ENCODE measurements at places on chromosomes 3 and 15. TPM values are rescaled to one million over a fixed set of nuclear protein-coding genes. Genes with fewer than 3 reads are reported as not detected.
A peak's percentile ranks its signal among the peaks of the same experiment; 100 is the strongest.

The CEP19 gene
- 11.2 TPM for polyA plus RNA-seq

The RRP9 gene
- 18.6 TPM for polyA plus RNA-seq

The SST gene
- polyA plus RNA-seq = 317 TPM

The NOX5 gene
- 0.22 TPM for polyA plus RNA-seq

- no peak for DNase-seq
These were observed 132.4 kb upstream of the LPP start for GRCh38 chr3:188021502-188022040.

- DNase-seq = no peak
These were observed 35.9 kb upstream of the CHD2 start for GRCh38 chr15:92864127-92864814.

- DNase-seq = no peak
These were observed 9.1 kb downstream of the CCR4 start for GRCh38 chr3:32960404-32961170.

GRCh38 chr15:57927091-57927631, 138.3 kb downstream of the ALDH1A2 start:
- DNase-seq = no peak

DNA sequence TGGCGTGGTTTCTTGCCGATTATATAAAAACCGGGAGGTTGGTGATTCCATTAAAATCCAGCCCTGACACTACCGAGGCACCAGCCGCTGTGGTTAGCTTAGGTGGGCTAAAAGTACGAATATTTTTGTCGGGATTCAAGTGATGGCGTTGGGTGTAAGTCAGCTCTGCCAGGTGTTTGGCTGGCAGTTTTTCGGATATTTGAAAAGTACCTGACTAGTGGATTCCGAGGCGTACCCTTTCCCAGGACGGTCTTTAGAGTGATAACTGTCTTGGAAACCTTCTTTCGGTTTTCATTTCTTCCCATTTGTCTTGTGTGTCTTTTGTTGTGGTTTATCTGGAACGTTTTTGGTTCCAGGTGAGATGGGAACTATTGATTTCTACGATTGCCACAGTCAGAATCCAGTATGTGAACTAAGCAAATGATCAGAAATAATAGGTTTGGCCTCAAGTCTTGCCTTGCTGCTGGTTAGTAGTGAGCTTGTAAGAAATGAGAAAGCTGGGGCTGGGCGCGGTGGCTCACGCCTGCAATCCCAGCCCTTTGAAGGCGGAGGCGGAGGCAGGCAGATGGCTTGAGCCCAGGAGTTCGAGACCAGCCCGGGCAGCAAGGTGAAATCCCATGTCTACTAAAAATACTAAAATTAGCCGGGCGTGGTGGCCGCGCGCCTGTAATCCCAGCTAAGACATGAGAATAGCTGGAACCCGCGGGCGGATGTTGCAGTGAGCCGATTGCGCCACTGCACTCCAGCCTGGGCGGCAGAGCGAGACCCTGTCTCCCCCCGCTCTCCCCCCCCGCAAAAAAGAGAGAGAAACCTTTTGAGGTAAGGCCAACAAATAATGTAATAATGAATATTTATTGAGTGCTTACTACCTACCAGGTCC, 1.4 kb downstream of the FYTTD1 start:
- no peak for DNase-seq

DNA sequence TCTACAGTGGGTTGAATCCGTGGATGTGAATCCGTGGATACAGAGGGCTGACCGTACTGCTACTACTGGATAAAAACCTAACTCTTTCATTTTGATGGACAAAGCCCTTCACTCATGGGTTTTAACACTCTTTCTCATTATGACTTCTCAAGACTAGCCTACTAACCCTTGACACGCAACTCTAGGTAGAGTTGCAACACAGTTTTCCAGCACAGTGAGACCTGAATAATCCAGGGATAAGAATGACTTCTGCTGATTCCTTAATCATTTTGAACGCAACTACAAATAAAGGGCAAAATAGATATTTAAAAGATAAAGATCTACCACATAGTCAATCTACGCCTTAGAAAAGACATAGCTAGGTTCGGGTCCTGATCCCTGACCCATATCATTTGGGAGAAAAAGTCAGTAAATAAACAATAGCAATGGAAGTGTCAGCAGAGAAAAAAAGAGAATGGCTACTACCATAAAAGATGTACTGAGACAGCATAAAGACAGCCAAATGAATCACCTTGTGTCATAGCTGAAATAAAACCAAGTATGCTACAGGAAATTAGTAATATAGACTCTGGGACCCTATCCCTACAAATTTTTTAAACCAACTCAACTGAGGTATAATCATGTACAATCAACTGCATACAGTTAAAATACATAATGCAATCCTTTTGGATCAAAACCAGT, 87.6 kb downstream of the DPH6 start:
- DNase-seq = no peak

- no peak for DNase-seq
These were observed 55.6 kb upstream of the ABHD10 start for GRCh38 chr3:111923095-111923771.

DNA sequence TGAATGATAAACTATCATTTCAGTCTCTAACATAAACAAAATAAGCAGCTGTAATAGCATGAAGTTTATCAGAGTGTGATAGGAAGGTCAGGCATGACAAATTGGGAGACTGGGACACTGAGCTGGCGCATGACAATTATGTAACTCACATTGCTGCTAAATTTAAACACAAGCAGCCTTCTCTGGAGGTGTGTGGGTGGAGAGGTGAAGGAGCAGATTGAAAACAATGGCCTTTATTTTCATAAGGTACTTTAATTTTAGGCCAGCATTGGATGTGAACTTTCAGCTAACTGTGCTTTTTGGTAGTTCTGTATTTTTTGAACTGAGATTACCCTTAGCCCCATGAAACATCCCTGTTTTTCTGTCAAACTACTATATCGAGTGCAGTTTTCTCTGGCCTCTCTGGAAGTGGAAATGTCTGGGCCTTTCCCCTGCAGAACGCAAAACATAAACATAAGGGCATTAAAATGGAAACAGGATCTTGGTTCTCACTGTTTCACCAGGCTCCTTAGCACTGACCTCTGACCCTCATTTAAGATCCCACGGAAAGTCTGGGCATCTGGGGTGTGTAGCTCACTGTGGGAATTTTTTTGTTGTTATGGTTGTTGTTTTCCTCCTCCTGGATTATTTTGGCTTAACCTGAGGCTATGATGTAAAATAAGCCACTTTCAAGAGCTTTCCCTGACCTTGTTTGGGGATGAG, 160.1 kb upstream of the DPH6 start:
- DNase-seq = no peak

DNA sequence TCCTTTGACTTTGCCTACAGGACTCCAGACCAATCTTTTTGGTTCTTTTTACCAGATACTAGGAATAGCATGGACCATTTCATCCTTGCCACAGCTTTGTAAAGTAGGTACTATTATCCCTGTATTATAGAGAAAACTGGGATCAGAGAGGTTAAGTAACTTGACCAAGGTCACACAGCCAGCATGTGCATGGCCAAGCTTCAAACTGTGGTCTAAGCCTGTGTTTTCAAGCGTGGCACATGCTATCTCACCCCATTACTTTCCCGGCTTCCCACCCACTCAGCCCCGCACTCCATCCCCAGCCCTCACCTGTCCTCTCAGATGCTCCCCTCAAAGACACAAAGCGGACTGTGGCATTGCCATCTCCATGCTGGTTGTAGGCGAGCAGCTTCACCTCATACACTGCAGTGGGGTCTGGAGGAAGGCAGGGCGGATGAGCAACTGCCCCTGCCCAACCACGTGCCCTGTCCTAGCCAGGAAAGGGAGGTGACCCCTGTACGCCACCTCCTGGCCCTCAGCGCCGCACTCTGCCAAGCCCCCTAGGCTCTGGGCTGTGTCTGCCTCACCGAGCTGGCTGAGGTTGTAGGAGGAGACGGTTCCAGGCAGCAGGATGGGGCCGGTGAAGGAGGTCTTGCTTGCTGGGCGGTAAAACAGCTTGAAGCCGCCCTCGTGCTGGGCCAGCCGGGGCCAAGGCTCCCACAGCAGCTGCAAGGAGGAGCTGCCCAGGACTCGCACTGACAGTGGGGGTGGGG, 25.7 kb downstream of the RNU5B-1 start:
- DNase-seq = no peak

GRCh38 chr3:105885256-105885655, 16.4 kb upstream of the CBLB start:
- DNase-seq = no peak

DNA sequence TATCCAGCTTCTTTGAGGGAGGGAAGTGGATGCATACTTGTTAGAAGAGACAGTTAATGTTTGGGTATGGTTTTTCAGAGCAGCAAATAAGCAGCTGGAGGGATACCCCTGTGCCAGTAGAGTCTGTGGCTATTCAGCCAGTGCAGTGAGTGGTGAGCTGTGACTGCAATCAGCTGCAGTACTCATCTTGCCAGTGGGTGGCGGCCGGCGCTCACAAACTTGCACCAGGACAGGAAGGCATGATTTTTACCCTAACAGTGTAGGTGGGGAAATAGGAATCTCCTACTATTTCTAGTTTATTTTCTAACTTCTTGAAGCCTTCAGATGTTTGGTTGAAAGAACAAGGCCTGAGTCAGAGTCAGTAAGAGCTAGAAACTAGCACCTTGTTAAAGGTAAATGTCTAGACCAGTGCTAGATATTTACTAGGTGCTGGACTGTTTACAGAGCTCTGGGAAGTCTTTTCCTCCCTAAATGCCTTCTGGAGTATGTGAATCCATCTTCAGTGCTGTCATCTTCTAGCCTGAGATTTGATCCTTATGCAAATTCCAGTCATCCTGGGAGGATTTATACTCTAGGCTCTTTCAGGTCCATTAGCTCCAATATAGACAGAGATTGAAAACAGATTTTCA, 23.6 kb downstream of the TIMP4 start:
- DNase-seq = no peak

- no peak for DNase-seq
These were observed 64.4 kb downstream of the GTPBP8 start for GRCh38 chr3:113055201-113055600.

- no peak for DNase-seq
These were observed 7.0 kb downstream of the SEMA6D start for GRCh38 chr15:47724346-47724745.

DNA sequence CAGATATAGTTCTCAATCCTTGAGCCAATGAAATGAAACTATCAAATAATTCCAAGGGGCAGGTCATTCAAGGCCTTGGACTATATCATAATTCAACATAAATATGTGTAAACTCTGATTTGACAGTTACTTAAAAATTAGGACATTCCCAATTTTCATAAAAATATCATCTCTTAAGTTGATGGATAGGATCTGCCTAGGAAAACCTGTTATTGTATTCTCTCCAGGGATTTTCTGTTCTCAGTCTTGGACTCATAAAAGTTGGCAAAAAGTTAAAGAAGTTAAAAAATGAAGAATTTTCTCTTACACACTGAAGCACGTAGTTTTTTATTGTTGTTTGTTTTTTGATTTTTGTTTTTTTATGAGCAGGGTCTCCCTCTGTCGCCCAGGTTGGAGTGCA, 109.0 kb downstream of the TP63 start:
- no peak for DNase-seq

- DNase-seq = no peak
These were observed 27.0 kb downstream of the PSTPIP1 start for GRCh38 chr15:77021803-77022381.

DNA sequence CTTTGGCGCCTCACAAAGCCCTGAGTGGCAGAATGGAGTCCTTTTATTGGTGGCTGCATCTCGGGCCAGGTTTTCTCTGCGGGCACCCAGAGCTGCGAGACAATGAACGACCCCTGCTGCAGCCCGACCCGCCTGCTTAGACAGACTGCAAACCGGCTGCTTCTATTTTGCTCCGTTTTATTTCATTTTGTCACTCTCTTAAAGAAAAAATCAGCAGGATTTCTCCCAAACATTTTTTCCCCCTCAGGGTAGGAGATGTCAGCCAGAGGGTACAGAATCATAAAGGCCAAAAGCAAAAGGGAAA, 64.8 kb downstream of the OXNAD1 start:
- DNase-seq = no peak

DNA sequence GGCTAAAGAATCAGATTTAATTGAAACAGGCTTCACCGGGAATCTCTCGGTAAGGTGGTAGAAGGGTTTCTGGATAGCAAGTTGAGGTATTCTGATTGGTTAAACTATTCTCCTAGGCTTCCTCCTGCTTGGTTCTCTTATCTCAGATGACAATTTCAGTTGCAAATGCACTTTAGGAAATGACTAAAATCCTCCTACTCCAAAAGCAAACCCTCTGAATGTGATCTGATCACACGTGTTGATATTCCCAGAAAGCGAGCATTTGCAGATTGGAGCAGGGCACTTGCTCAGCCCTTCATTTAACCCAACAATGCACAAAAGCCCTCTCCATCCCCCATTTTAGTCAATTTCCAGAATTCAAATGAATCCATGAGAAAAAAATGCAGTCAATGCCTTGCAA, 55.6 kb upstream of the ICE2 start:
- no peak for DNase-seq

DNA sequence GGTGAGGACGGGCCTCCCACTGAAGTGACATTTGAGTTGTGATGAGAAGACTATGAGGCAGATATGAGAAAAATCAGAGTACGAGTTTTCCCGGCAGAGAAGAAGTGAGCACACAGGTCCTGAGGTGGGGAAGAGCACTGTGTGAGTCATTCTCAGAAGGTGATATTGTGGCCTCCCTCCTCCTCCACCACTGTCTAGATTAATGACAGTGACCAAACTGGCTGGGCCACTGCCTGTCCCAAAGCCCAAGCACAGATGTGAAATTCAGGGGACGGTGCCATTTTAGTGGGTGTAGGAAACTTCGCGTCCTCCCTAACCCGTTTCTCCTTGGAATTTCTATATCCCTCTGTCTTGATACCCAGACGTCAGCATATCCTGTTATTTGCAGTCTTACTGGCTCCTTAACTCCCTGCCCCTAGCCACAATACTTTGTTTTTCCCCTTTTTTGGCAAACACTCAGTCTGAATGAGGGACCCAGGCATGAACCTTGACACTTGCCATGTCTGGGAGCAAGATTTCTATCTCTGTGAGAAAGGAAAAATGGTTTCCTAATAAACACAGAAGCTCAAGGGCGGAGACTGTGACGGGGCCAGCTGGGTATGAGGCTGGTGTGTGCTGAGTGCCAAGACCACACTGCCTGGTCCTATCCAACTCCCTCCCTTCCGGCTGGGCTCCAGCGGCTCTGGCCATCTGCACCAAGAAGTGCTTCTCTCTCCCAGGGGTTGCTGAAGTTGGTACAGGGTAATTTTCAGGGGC, 15.2 kb downstream of the PRICKLE2 start:
- peak; percentile 60 for DNase-seq

GRCh38 chr15:87470923-87471322, 785.6 kb downstream of the NTRK3 start:
- no peak for DNase-seq

GRCh38 chr3:120029749-120030148, 64.5 kb downstream of the GSK3B start:
- DNase-seq = no peak

- DNase-seq = no peak
These were observed 96.2 kb downstream of the ECT2 start for GRCh38 chr3:172846706-172847105.

Measured in spinal cord (tissue), 10 donors.